ENCODE measurements at places on chromosomes 2 and 18. TPM values are rescaled to one million over a fixed set of nuclear protein-coding genes. Genes with fewer than 3 reads are reported as not detected.

The MEIS1 gene
- total RNA-seq: 31.7 TPM

The TOGARAM2 gene
- total RNA-seq: 0.39 TPM

The IL1RL1 gene
- 32.4 TPM for total RNA-seq

The TNFRSF11A gene
- 17.1 TPM for total RNA-seq

All from mesenteric fat pad (tissue), 1 donor.